ENCODE measurements at places on chromosomes 7 and 10.

GRCh38 chr10:124285587-124286527 is 132.9 kb downstream of the OAT start:
- peak overlapping the region; percentile 42 for H3K4me3 ChIP-seq
- no peak overlapping the region for H3K27ac ChIP-seq
- H3K36me3 ChIP-seq: no peaks in the 10 kb centered on the region
- no peak for DNase-seq
- H3K4me1 ChIP-seq: no peaks in the 10 kb centered on the region

DNA sequence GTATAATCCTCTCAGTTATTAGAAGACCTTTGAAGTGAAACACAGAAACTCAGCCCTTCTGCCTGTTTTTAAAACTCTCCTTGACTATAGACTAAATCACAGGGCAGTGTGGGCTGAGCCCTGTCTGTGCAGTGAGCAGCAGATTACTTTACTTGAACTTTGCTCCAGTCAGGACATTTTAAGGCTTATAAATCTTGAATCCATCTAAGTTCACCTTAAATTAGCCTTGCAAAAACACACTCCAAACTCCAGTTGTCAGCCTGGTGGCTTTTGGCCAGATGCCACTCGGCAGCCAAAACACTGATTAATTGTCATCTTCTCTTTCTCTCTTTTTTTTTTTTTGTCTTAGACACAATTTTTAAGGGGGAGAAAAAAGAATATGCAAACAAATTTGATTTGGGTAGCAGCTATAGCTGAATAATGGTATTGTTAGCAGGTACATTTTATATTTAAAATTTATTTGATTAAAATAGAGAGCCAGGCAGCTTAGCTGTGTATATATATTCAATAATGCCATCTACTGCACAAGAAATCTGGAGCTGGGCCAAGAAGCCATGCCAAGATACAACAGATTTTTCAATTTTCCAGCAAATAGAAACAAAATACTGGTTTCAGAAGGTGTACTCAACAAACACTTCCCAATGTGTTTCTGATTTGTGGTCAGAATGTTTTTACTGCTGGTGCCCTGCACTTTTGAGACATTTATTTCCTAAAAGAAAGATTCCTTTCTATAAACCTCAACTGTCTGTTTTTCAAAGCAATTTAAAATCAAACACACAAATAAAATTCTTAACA is 247.7 kb downstream of the TFEC start:
- H3K27ac ChIP-seq: no peak overlapping the region
- H3K27me3 ChIP-seq: peaks cover 2% of the 10 kb centered on the region
- peaks cover 8% of the 10 kb centered on the region for H3K4me1 ChIP-seq
- H3K4me3 ChIP-seq: no peak overlapping the region
- no peaks in the 10 kb centered on the region for H3K36me3 ChIP-seq

DNA sequence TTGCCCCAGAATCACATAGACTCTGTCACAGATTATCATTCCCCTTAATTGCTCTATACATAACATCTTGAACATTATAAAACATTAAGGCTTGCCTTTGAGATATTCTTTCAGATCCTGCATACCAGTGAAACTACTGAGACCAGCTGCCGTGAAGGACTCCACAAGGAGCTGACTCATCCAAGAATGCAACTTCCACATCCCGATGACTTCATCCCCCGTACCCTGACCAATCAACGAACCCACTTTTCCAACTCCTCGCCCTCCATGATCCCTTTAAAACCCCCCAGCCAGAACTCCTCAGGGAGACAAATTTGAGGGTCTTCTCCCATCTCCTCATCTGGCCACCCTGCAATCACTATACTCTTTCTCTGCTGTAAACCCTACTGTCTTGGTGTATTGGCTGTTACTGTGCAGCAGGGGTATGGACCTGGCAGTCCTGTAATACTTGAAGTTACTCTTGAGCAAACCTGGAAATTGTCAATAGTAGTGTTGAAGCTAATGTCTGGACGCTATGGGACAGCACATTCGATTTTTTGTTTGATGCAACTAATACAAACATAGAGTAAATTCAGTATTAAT is 49.8 kb downstream of the HTR5A start:
- H3K27me3 ChIP-seq: peaks cover 3% of the 10 kb centered on the region
- H3K36me3 ChIP-seq: no peaks in the 10 kb centered on the region
- no peak overlapping the region for H3K4me3 ChIP-seq

DNA sequence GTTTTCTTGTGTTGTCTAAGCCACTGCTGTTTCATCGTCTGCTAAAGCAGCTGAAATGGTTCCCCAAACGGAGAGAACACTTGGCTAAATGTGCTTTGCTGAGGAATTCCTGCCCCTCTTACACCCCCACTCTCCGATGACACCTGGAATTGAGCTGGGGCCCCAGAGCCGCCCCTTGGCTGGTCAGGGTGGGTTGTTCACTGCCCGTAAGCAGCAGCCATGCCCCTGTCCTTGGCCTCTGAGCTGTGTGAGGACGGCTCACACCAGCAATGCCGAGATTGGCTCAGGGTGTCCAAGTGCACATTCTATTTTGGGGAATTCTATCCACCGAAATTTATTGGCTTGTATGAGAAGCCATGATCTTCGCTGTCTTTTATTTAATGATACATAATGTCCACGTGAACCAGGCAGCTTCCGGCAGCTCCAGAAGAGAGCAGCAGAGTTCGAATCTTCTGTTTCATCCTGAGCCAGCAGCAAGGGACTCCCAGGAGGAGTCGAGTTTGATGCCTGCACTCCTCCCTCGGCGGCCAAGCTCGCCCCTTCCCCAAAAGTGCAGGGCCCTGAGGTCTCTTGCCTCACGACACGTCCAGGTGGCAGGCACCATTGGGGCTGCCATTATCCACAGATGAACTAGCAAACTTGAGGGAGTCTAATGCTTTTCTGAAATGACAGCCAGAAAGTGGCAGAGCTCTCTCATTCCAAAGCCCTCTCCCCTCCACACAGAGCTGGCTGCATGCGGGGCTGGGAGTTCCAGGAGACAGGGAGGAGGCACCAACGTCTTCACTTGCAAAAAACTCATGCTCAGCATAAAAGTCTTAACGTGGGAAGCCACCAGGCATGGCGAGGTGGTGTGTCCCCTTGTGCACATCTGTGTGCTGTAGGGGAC is 114.0 kb downstream of the WDR37 start:
- H3K4me1 ChIP-seq: peaks cover 8% of the 10 kb centered on the region
- no peak overlapping the region for H3K4me3 ChIP-seq
- no peak for DNase-seq
- H3K27ac ChIP-seq: no peak overlapping the region
- no peaks in the 10 kb centered on the region for H3K36me3 ChIP-seq
- H3K27me3 ChIP-seq: peaks cover 19% of the 10 kb centered on the region

GRCh38 chr10:119103241-119103902 is 541 bp upstream of the DENND10 start:
- H3K36me3 ChIP-seq: peaks cover 5% of the 10 kb centered on the region
- no peak overlapping the region for H3K27ac ChIP-seq
- peaks cover 19% of the 10 kb centered on the region for H3K4me1 ChIP-seq

DNA sequence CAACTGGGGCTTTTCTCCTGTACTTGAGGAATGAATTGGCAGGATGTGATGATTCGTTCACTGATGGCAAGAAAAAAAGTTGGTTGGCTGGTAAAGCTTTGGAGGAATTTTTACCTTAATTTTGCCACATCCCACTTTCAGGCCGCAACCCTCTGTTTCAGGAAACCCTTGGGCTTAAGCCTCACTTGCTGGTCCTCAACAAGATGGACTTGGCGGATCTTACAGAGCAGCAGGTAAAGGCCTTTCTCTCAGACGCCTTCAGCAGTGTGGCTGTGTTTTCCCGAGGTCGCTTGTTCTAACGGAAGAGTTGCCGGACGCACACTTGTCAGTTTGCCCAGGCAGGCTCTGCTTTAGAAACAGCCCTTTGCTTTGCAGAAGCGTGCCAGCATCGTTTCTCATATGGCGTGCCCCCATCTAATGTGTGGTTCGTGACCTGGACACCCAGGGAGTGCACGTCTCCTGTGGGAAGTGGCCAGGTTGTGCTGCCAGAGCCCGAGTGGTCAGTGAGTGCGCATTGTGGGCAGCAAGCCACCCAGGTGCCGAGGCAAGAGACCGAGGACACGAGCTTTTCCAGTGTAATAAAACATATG is 2.2 kb downstream of the MTG1 start:
- peaks cover 13% of the 10 kb centered on the region for H3K4me1 ChIP-seq
- H3K4me3 ChIP-seq: peak overlapping the region; percentile 96
- H3K27me3 ChIP-seq: no peaks in the 10 kb centered on the region
- no peak for DNase-seq
- 0 out of 2 replicates have a peak overlapping the region, but pooled peaks have one; percentile 65 for H3K27ac ChIP-seq

DNA sequence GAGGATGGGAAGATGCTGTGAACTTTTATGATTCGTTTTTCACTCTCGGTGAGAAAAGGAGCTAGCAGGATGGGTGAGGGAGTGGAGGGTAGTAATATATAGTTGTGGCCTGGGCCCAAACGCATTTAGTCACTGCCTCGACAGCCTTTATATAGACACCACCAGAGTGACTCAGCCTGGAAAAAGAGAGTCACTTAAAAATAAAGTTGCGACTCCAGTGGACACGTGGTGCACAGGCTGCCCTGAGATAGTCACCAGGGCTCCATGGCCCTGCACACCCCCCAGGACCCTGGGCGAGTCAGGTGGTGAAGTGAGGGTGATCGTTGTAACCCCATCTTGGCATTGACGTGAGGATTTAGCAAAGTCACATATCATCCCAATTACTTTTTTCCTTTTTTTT is 106.7 kb downstream of the CUX1 start:
- H3K36me3 ChIP-seq: peaks cover 14% of the 10 kb centered on the region
- H3K4me1 ChIP-seq: peaks cover 34% of the 10 kb centered on the region
- H3K27ac ChIP-seq: peak overlapping the region; percentile 94
- H3K27me3 ChIP-seq: peaks cover 2% of the 10 kb centered on the region

- no peaks in the 10 kb centered on the region for H3K27me3 ChIP-seq
- H3K27ac ChIP-seq: peak overlapping the region; percentile 85
- H3K4me3 ChIP-seq: peak overlapping the region; percentile 57
- peaks cover 77% of the 10 kb centered on the region for H3K4me1 ChIP-seq
These were observed 57.7 kb downstream of the PRTFDC1 start for GRCh38 chr10:24894728-24895127.

GRCh38 chr7:132354527-132354926 is 221.7 kb downstream of the PLXNA4 start:
- no peak overlapping the region for H3K4me3 ChIP-seq
- no peak overlapping the region for H3K27ac ChIP-seq
- peaks cover 36% of the 10 kb centered on the region for H3K27me3 ChIP-seq
- no peak for DNase-seq
- H3K36me3 ChIP-seq: no peaks in the 10 kb centered on the region
- no peaks in the 10 kb centered on the region for H3K4me1 ChIP-seq

DNA sequence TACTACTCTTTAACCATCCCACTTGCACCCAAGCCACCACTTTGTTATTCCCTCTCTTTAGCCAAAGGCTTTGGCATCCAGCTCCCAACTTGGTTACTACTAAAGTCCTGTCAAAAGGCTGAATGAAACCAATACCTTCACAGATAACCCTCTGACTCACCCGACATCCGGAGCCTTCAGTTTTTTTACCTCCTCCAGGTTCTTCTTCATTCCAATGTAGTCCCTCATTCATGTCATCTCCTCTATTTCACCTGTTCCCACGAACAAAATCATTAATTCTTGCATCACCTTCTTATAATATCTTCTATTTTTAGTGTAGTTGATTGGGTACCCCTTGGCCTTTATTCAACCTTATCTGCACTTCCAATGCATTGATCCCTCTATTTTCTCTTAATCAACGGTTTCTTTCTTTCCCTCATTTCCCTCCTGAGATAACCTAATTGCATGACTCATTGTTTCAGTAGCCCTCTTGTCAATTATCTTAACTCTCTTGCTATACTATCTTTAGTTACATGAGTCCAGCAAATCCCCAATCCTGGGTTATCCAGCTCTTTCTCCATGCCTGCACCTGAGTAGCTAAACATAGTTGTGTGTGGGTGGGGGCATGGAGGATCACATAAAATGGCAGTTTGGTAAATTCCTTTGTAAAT is 87.2 kb upstream of the COL1A2 start:
- no peak overlapping the region for H3K27ac ChIP-seq
- peaks cover 12% of the 10 kb centered on the region for H3K36me3 ChIP-seq
- H3K4me3 ChIP-seq: no peak overlapping the region
- H3K4me1 ChIP-seq: peaks cover 40% of the 10 kb centered on the region
- no peak for DNase-seq

- DNase-seq: no peak
- H3K27ac ChIP-seq: no peak overlapping the region
- H3K4me3 ChIP-seq: no peak overlapping the region
- H3K27me3 ChIP-seq: no peaks in the 10 kb centered on the region
These were observed 24.7 kb upstream of the SEM1 start for GRCh38 chr7:96734343-96734742.

GRCh38 chr10:100724531-100725027 is 20.8 kb upstream of the PAX2 start:
- H3K4me3 ChIP-seq: no peak overlapping the region
- no peak overlapping the region for H3K27ac ChIP-seq
- peaks cover 53% of the 10 kb centered on the region for H3K27me3 ChIP-seq
- H3K36me3 ChIP-seq: no peaks in the 10 kb centered on the region
- H3K4me1 ChIP-seq: peaks cover 20% of the 10 kb centered on the region

- H3K4me1 ChIP-seq: peaks cover 12% of the 10 kb centered on the region
- no peak overlapping the region for H3K27ac ChIP-seq
These were observed 139.9 kb downstream of the SKIDA1 start for GRCh38 chr10:21385536-21385935.

- H3K27me3 ChIP-seq: no peaks in the 10 kb centered on the region
- H3K27ac ChIP-seq: no peak overlapping the region
- no peak for DNase-seq
- H3K4me3 ChIP-seq: no peak overlapping the region
These were observed 8.8 kb upstream of the MGAM start for GRCh38 chr7:141986923-141987322.

Data from HFFc6 (cell line).